ENCODE measurements at places on chromosomes 1 and 21.

GRCh38 chr1:110645211-110645610 lies 29.5 kb downstream of the KCNA3 start:
- DNase-seq, result peak; percentile 59

- peak; percentile 77 for DNase-seq
These were observed 15.2 kb downstream of the BCAN start for GRCh38 chr1:156656806-156657740.

DNA sequence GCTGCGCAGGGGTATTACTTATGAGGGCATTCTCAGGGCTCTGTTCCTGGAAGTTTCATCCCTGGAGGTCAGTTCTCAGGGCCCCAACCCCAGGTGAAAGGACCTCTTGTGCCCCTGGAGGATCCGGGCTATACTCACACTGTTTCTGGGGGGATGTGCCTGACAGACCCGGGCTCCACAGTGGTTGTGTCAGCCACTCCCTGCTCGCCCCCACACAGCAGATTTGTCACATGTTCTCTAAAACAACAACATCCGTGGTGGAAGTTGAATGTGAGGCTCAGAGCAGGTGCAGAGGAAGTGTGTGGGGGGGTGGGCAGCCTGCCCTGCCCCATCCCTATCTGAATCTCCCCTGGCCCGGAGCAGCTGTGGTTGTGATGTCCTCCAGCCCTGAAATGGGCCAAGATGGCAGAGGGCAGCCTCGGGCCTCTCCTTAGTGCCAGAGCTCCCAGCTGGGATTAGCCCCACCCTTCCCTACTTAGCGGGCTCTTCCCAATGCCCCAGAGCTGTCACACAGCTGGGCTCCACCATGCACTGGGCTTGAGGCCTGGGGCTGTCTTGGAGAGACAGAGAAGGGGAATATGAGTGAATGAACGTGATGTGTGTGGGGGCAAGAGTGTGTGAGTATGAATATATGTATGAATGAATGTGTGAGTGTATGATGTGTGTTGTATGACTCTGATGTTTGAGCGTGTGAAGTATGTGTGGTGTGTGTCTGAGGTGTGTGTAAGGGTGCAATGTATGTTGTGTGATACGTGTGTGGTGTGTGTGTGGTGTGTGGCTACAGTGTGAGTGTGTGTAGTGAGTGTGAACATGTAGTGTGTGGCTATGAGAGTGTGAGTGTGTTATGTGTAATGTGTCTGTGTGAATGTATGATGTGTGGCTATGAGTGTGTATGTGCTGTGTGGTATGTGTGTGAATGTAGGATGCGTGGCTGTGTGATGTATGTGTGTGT lies 1.5 kb upstream of the FCMR start:
- DNase-seq, result peak; percentile 48

DNA sequence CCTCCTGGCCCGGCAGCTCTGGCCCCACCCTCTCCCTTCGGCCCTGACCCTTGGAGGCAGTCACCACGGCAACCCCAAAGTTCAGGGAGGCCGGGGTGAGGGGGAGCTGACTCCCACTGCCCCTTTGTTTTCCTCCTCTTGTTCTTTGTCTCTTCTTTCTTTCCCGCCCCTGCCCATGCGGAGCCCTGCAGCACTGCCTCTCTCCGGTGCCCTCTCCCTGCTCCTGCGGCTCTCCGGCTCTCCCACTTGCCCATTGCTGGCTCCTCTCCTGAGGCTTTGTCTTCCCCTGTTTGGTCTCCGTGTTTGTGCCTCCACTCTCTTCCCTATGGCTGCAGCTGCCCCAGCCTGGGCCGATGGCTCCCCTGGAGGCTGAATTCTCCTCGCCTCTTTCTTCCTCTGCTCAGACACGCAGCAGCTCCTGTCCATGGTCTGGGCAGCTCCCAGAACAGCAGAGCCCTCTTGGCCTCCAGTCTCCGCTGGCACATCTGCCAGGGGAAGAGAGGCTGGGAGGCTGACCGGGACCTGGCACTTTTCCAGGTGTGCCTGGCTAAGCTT lies 5.8 kb downstream of the CELSR2 start:
- no peak for DNase-seq

GRCh38 chr21:39094087-39094780 lies 89.0 kb downstream of the PSMG1 start:
- peak; percentile 96 for DNase-seq
